ENCODE measurements at places on chromosomes 4 and X. TPM values are rescaled to one million over a fixed set of nuclear protein-coding genes. Genes with fewer than 3 reads are reported as not detected.

Gene SPANXD
- 2.0 TPM for total RNA-seq

Gene STAG2
- 41.1 TPM for total RNA-seq

Gene HPRT1
- total RNA-seq = 51.5 TPM

DNA sequence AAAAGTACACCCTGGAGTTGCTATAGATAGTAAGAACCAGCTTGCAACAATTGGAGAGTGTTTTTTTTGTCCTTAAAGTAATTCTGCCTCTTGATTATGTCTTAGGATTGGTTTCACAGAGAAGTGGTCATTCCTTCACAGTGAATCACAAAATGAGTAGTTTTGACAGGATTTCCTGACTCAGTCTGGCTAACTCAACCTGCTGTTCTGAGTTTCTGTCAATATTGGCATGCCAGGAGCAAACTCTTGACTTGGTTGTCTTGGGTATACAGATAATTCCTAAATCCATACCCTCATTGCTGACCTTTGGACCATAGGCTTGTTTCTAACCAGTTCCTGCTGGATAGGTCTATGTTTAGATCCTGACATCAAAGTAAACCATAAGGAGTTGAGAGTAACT is 9.4 kb downstream of the FHIP1A start:
- peak; percentile 79 for DNase-seq

GRCh38 chr4:71765821-71766383 is 18.0 kb downstream of the GC start:
- DNase-seq = no peak

- DNase-seq = no peak
These were observed 77.3 kb upstream of the FGF13 start for GRCh38 chrX:138788771-138789170.
